ENCODE measurements at places on chromosomes 1 and 21.

DNA sequence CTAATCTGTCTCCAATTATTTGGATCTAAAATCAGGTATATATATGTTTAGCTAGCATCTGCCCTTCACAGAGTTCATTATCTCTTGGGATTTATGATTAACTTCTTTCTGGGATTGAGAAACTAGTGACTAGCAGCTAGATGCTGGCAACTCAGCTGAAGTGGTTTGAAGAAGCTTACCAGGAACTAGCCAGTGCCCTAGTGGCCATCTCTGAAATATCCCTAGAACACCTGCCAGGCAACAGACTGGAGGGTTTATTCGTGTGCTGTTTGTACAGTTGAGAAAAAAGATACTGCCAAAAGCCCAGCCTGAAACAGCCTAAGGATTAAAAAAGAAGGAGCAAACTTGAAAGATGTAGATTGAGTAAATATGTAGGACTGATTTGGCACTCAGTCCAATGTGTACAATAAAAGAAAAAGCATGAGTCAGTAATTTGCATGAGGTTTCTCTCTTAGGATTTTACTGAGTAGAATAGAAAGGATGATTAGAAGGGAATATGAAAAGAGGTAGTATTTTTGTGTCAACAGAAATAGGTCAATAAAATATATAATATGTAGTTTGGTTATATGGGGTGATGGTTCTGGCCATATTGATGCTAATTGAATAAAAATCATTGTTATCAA lies 1144.6 kb upstream of the ADGRL2 start:
- no peak for DNase-seq

DNA sequence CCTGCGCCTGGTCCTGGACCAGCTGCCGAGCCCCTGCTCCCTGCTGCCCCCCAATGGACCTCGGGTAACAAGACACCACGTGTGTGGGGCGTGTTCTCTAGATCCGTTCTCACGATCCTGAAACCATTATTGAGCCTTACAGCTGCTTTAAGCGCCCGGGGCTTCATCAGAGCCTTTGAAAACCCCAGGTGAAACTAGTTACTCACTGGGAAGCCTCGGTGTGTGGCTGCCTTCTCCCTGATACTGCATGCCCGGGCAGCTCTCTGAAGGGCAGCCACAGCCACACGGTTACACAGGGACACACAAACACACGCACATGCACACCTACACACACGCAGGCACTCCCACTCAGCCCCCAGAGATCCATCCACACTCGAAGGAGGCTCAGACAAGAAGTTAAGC lies 5.3 kb downstream of the HES2 start:
- DNase-seq, result no peak

GRCh38 chr1:63662841-63663240 lies 69.6 kb downstream of the PGM1 start:
- DNase-seq, result no peak

DNA sequence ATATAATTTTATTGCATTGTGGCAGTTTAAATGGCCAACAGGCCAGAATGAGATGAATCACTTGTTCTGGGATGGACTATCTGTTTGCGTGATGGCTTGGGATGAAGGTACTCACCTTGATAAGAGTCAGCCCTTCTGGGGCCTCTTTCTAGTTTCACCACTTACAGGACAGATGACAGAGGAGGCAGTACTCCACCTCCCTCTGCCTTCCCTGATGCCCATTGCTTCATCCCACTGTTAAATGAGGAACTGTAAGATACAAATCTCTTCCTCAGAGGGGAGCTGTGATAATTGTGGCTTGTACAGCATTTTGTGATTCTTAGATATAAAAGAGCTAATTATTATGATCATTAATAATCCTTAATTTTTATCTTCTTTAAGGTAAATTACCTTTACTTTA lies 3.7 kb upstream of the TCHH start:
- no peak for DNase-seq

GRCh38 chr1:107953556-107953955 lies 11.4 kb downstream of the VAV3 start:
- DNase-seq, result no peak

- no peak for DNase-seq
These were observed 646.0 kb upstream of the CXADR start for GRCh38 chr21:16866851-16867250.

- no peak for DNase-seq
These were observed 101.7 kb downstream of the NPHP4 start for GRCh38 chr1:5890346-5891106.

GRCh38 chr1:224262373-224263054 lies 67.5 kb downstream of the NVL start:
- DNase-seq, result no peak

DNA sequence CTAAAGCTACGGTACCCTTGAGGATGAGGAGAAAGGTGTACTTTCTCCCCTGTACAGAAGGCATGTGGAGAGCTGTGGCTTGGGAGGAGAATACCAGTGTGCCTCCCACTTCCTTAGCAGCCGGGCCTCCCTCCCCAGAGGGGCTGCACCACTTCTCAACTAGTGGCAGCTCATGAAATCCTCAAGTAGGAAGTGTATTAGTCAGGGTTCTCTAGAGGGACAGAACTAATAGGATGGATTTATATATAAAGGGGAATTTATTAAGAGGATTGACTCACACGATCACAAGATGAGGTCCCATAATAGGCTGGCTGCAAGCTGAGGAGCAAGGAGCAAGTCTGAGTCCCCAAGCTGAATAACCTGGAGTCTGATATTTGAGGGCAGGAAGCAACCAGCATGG lies 53.1 kb upstream of the PPP2R5A start:
- no peak for DNase-seq

All from T-helper 17 cell (primary cell).